Posterior vena cava (tissue), 2 donors: ENCODE measurements at places on chromosomes 4 and X. TPM values are rescaled to one million over a fixed set of nuclear protein-coding genes. Genes with fewer than 3 reads are reported as not detected.

CBLL2 gene
- not detected for total RNA-seq

OTUD6A gene
- total RNA-seq = not detected

SOD3 gene
- 415 TPM for total RNA-seq

IL1RAPL1 gene
- total RNA-seq = 0.10 TPM

HSFX3 gene
- not detected for total RNA-seq

PTTG2 gene
- 2.5 TPM for total RNA-seq

NAA11 gene
- total RNA-seq = not detected

CDKL5 gene
- 17.2 TPM for total RNA-seq
